Epithelial cell of alveolus of lung (primary cell): ENCODE measurements at places on chromosomes 4 and X. TPM values are rescaled to one million over a fixed set of nuclear protein-coding genes. Genes with fewer than 3 reads are reported as not detected.

The SOWAHB gene
- 0.13 TPM in 1 of 2 replicates, not detected in the other for total RNA-seq

The SAGE1 gene
- total RNA-seq = not detected in 2 replicates

The ELF4 gene
- total RNA-seq = 12.5 and 18.9 TPM in 2 replicates

The BANK1 gene
- 0.13 TPM in 1 of 2 replicates, not detected in the other for total RNA-seq

The SCRG1 gene
- 0.13 TPM in 1 of 2 replicates, not detected in the other for total RNA-seq

The PPP1R2C gene
- not detected in 2 replicates for total RNA-seq

The L1CAM gene
- total RNA-seq = 0.56 and 1.8 TPM in 2 replicates

The SLC6A14 gene
- under 0.01 TPM in 1 of 2 replicates, not detected in the other for total RNA-seq

The MGARP gene
- 6.1 and 29.9 TPM in 2 replicates for total RNA-seq

The USP26 gene
- total RNA-seq = not detected in 2 replicates

The LRBA gene
- 19.5 and 34.4 TPM in 2 replicates for total RNA-seq

The UGT2B7 gene
- total RNA-seq = 0.65 TPM in 1 of 2 replicates, not detected in the other

The FSTL5 gene
- 0.13 TPM in 1 of 2 replicates, not detected in the other for total RNA-seq

The C4orf51 gene
- total RNA-seq = not detected in 2 replicates

The POU4F2 gene
- total RNA-seq = not detected in 2 replicates

The NUP62CL gene
- total RNA-seq = 0.72 TPM in 1 of 2 replicates, not detected in the other

The ABLIM2 gene
- 0.13 TPM in 1 of 2 replicates, not detected in the other for total RNA-seq

The SRPK3 gene
- total RNA-seq = 0.13 and 0.24 TPM in 2 replicates

The TCEAL2 gene
- total RNA-seq = not detected in 2 replicates

The LCORL gene
- 7.6 and 41.8 TPM in 2 replicates for total RNA-seq
